ENCODE measurements at places on chromosomes 11 and 22. TPM values are rescaled to one million over a fixed set of nuclear protein-coding genes. Genes with fewer than 3 reads are reported as not detected.

GRCh38 chr11:122207505-122207904 is 91.5 kb upstream of the BLID start:
- H3K27ac ChIP-seq = no peak overlapping the region
- no peaks in the 10 kb centered on the region for H3K36me3 ChIP-seq
- H3K4me3 ChIP-seq = no peak overlapping the region
- H3K4me1 ChIP-seq = peaks cover 33% of the 10 kb centered on the region
- H3K27me3 ChIP-seq = no peaks in the 10 kb centered on the region
- no peak for DNase-seq

- no peaks in the 10 kb centered on the region for H3K27me3 ChIP-seq
- no peaks in the 10 kb centered on the region for H3K4me1 ChIP-seq
- DNase-seq = no peak
- no peak overlapping the region for H3K4me3 ChIP-seq
Measured at GRCh38 chr22:49599039-49599438, 228.6 kb downstream of the BRD1 start.

GRCh38 chr22:17888855-17889254 is 114.6 kb upstream of the BID start:
- no peak for DNase-seq
- peak overlapping the region; percentile 94 for H3K27ac ChIP-seq
- H3K4me3 ChIP-seq = no peak overlapping the region
- H3K27me3 ChIP-seq = no peaks in the 10 kb centered on the region
- peaks cover 45% of the 10 kb centered on the region for H3K4me1 ChIP-seq
- H3K36me3 ChIP-seq = no peaks in the 10 kb centered on the region

ABTB2 gene
- polyA plus RNA-seq = 4.5 TPM

NCAM1 gene
- polyA plus RNA-seq = 2.2 TPM

IL17REL gene
- polyA plus RNA-seq = not detected

CSNK2A3 gene
- 0.86 TPM for polyA plus RNA-seq

All from psoas muscle (tissue), 8 donors.